ENCODE measurements at places on chromosomes 6 and 20.

GRCh38 chr20:12355185-12355584 lies 437.5 kb downstream of the BTBD3 start:
- DNase-seq = no peak

- DNase-seq = no peak
Measured at GRCh38 chr6:45718871-45719270, 296.8 kb downstream of the CLIC5 start.

- DNase-seq = no peak
Measured at GRCh38 chr6:103273048-103273447, 1586.7 kb downstream of the HACE1 start.

GRCh38 chr6:107822176-107823046 lies 1.7 kb downstream of the SCML4 start:
- no peak for DNase-seq

GRCh38 chr20:4774207-4774606 lies 52.5 kb downstream of the PRND start:
- DNase-seq = no peak

- no peak for DNase-seq
Measured at GRCh38 chr6:129969064-129969463, 49.3 kb upstream of the L3MBTL3 start.

GRCh38 chr6:45608252-45608913 lies 230.6 kb upstream of the SUPT3H start:
- DNase-seq = no peak

- no peak for DNase-seq
Measured at GRCh38 chr20:58810116-58810878, 40.4 kb downstream of the GNAS-AS1 start.

Data from esophagus squamous epithelium (tissue), 5 donors.